ENCODE measurements at places on chromosomes 5 and 9.
A peak's percentile ranks its signal among the peaks of the same experiment; 100 is the strongest.

- DNase-seq = no peak
These were observed 12.9 kb upstream of the AJM1 start for GRCh38 chr9:136829412-136829811.

GRCh38 chr9:73091909-73092308 is 59.8 kb upstream of the ANXA1 start:
- DNase-seq = no peak

GRCh38 chr9:265209-265870 is 50.7 kb downstream of the DOCK8 start:
- DNase-seq = no peak

DNA sequence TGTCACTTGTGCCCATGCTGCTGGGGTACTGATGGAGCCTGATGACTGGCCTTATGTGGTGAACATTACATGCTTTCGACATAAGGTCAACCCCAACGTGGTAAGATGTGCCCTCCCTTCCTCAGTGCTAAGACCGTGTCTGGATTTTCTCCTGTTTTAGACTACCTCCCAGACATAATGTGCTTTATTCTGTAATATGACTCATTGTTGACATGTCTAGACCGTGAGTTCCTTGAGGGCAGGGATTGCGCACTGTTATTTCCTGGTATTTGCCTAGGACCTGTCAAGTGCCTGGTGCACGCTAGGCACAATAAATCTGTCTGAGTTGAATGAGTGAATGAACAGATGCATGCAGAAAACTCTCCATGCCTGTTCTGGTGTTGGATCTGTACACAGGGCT is 346.0 kb downstream of the KDM4C start:
- DNase-seq = no peak

- no peak for DNase-seq
These were observed 173.1 kb upstream of the SLC12A2 start for GRCh38 chr5:127910307-127910956.

DNA sequence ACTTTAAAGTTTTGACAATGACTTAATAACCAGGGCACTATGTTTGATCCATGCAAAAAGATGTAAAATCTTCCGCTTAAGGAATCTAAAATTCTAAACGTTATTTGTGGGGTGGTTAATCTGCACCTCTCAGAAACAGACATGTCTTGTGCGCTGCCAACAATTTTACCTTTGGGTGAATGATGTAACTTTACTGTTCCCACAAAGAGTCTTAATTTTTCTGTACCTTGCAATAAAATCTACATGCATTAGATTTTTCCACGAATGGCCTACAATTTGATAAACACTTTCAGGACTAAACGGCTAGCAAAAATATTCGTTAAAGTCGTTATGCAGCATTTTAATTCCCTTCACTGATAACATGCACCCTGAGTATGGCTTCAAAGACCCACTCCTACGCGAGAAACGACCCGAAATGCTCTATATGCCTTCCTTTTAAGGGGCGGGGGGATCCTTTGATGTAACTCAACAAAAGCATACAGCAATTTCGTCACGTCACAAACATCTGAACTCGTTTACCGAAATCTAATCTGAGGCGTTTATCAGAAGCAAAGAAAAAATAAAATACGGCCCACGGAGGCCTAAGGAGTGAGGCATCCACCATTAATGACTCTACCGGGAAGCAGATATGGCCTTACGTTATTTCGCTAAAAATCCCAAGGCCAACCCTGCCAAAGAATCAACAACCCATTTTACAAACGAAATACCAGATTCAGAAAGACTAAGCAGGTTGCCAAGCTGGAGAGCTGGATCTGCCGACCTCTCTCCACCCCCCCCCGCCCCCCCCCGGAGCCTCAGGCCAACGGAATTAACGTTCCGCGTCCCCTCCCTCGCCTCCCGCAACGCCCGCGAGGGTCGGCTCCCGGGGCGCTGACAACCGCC is 621 bp downstream of the AK6 start:
- DNase-seq = peak; percentile 27

DNA sequence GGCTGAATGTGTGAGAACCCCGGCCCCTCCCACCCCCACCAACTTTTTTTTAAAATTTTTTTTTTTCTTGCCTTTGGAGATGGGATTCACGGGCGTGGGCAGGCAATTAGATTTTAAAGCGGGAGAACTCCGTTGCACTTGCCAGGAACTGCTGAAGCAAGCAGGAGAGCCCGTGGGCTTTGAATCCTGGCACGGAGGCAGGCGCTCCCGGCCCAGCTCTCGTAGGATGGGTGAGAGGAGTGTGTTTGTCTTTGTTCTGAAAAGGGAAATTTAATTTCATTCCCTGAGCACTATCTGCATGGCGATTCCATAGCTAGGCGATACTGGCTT is 54.3 kb upstream of the BOD1 start:
- DNase-seq = no peak

GRCh38 chr5:113187906-113188305 is 211.3 kb downstream of the DCP2 start:
- DNase-seq = no peak

GRCh38 chr5:173741729-173742431 is 125.4 kb upstream of the BOD1 start:
- DNase-seq = no peak

DNA sequence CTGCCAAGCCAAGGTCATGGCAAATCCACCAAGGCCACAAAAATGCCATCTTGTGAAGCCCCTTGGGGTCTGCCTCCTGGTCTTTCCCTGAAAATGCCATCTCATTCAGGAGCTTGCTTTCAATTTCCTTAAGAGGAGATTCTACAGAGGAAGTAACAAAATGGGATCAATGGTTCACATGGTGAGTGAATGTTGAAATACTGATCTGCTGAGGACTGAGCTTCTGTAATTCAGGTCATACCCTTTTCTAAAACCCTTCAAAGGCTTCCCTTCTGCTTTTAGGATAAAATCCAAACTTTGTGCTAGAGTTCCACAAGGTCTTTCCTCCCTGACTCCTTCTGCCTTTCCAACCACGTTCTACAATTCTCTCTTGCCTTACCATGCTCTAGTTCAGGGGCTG is 24.7 kb upstream of the NR3C1 start:
- DNase-seq = no peak

DNA sequence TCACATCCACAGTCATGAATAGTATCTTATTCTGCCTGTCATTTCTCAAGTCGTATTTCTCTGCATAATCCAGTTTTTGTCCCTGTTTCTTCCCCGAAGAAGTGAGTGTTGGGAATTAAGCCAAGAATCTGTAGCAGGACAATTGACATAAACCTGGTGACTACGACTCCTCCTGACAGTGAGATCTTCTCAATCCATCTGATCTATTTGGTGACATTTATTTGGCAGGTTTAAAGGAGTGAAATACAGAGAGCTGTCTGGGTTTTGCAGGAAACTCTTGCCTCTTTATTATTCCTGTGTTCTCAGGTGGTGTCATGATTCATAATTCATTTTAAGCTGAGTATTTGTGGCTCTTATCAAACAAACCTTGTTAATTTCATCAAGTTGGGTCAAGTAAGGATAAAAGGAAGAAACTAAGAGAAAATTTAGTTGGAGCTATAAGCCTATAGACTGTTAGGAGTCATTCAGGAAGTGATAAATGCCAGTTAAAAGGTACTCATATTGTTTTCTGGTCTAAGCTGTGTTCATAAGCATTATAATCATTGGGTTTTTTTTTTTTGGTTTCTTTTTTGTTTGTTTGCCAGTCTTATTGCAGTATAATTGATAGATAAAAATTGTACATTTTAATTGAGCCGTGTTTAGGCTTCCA is 95.9 kb upstream of the PCSK1 start:
- no peak for DNase-seq

GRCh38 chr5:57768745-57769144 is 286.1 kb upstream of the ACTBL2 start:
- no peak for DNase-seq

- DNase-seq = peak; percentile 30
These were observed 194.4 kb upstream of the VCAN start for GRCh38 chr5:83277154-83277553.

DNA sequence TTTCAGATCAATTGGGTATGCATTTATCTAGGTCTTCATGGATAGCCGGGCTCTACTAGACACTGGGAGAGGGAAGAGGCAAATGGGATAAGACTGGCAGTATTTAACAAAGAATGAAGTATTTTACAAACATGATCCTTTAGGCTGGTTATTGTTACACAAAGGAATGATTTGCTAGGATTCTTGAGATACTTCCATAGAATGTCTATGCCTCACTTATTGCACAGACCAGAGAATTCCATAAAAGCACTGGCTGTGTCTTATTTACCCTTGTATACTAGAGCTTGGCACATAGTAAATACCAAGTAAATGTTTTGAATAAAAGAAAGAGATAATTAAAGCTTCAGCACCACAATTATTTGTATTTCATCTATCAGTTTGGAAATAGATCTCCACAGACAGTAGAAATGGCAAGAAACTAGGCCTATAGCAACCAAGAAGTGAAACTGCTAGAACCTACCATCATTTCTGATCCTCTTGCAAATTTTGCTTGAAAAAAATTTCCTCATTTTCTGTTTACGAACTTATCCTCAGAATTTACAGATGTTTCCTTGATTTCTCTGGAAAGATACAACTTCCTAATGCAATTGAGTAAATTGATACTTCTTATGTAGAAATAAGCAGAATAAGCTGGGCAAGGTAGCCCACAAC is 3.8 kb downstream of the PDCD1LG2 start:
- DNase-seq = no peak

DNA sequence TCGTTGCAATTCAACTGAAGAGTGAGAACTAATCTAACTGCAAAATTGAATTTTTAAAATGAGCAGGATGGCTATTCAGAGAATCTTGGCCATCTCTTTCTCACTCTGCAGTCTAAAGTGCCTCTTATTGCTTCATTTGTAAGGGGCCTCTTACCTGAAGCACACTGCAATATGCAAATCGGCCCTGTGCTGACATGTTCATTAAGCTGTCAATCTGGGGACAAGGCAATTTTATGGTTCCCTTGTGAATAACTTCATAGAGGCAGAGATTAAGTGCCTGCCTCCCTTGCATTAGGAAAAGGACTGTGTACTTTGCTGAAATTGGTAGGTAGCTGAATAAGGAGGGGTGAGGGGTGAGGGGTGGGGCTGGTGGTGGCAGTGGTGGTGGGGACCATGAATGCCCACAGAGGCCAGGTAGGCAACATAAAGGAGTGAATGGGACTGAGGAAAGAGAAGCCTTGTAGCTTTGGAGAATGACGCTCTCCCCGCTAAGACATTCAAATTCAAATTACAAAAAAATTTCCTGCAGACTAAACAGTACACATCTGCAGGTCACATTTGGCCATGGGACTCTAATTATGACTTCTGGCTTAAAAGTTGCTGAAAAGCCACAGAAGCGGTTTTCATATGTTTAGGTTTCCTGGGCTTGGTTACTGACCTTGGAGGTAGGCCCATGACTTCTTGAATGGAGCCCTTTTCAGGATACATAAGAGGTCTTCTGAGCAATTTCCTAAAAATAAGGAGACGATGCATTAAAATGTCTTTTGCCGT is 25.0 kb downstream of the TNFSF8 start:
- DNase-seq = no peak

- no peak for DNase-seq
These were observed 59.3 kb downstream of the SLC22A5 start for GRCh38 chr5:132428484-132429462.

Measured in NCI-H446 (cell line).